ENCODE measurements at places on chromosomes 1 and 21.

GRCh38 chr1:180230416-180230790, 339 bp downstream of the LHX4 start:
- DNase-seq, result no peak

DNA sequence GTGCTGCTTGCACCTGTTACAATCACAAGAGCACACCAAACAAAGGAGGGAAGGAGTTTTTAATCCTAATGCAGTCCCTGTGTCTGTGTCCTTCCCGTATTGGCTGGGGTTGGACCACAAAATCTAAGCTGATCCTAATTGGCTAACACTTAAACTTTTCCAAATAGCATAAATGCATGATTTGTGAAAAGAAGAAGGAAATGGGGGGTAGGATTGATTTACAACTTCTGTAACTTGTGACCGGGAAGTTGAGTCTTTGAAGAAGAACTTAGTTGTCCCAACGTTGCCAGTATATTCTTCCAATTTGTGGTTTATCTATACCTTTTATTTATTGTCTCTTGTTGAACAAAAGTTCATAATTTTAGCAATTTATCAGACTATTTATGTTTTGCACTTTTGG, 11.8 kb upstream of the IPP start:
- no peak for DNase-seq

- no peak for DNase-seq
Measured at GRCh38 chr1:219092206-219092605, 81.5 kb upstream of the LYPLAL1 start.

DNA sequence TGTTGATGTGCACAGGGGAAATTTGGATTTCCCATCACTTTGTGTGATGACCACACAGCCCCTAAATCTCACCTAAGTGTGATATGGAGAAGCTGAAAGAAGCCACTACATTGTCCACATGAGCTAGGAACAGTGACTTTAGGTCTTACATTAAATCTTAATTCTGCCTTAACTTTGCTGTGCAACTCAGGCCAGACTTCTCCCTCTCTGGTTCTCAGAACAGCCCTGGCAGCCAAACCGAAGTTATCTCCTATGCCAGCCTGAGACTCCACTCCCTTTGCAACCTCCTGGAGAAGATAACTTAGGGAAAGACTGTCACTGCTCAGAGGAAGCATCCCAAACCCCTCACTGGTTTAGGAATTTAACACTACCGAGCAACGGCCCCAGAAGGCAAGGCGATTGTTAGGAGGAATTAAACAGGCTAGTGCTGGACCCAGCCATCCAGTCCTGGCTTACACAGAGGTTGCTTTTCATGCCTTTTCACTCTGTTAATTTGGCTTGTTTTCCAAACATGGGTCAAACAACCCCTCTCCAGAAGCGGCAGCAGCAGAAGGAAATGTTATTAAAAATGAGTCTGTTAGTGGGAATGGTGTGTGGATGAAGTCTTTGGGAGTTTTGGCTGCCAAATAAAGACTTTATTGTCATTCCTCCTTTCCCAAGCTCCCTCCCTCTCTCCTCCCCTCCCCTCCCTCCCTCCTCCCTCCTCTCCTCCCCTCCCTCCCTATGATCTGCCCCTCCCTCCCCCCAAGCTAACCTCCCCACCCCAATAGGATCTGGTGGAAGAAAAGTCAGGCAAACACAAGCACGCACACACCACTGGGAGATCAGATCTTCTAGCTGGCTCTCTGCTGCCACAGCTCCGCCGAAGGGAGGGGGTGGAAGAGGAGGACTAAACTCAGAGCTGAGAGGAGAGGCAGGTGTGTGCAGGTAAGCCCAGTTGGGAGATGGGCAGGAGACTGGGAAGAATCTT, at the start of gene PRELP:
Gene PRELP (plus strand): TSS at position 795 of the 970 bp plus-strand sequence. CDS start 7,379 bp downstream, outside the sequence.
- no peak for DNase-seq

DNA sequence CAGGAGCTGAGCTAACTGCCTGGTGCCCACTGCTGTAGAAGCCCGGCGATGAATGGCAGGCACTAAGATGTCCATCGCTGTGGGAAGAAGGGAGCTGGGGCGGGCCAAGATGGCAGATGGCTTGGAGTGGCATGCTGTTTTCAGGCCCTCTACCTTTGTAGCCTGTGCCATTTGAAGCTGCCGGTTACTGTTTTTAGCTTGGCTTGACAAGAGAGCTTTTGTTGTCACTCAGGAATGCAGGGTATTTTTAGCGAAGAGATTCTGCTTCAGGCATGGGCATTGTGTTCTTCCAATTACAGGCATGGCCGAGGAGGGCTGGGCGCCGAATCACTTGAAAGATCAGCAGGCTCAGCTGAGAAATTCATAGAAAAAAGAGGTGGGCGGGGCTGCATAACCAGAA, 348.7 kb downstream of the RPS6KC1 start:
- no peak for DNase-seq

DNA sequence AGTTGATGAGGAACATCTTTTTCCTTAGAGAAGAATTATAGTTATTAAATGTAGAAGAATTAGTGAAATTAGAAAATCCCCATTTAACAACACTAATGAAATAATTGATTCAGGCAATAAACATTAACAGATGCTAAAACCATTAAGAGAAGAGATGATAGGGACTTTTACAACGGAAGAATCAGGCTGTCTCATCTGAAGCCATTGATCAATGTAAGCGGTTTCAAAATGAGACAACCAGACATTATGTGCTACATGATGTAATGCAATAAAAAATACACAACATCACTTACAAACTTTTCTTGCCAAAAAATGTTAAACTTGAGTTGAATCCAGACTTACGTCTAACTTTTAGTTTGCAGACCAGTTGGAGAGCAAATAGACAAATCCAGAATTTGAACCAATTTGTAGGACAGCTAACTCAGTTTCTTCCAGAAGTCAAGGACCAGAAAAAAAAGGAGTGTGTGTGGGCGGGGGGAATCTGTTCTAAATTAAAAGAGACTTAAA, 165.4 kb upstream of the DPT start:
- no peak for DNase-seq

GRCh38 chr21:38796424-38796823, 9.3 kb upstream of the ETS2 start:
- DNase-seq, result no peak

DNA sequence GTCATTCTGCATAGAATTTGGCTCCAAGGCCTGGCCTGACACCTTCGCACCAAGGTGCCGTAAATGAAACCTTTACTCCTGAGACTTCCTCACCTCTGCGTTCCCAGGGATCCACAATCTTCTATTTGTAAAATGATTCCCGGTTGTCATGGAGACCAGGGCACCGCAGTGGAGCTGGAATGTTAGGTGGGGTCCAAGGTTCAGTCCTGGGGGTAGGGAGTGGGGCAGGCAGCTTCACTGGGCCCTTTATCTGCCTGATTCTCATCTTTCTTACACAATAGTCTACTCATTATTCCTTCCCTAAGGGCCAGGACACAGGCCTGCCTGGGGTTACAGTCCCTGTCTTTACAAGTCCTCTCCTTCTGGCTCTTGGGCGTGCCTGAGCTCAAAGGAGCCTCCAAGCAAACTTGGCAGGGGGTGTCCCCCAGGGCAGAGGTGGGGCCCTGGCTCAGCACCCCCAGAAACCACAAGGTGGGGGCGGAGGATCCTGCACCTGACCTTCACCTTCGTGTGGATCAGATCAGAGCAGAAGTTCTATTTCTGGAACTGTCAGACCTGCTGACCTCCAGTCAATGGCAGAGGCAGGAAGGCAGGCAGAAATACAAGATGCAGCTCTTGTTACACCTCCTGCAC, 51.1 kb downstream of the RIPK4 start:
- DNase-seq, result no peak

DNA sequence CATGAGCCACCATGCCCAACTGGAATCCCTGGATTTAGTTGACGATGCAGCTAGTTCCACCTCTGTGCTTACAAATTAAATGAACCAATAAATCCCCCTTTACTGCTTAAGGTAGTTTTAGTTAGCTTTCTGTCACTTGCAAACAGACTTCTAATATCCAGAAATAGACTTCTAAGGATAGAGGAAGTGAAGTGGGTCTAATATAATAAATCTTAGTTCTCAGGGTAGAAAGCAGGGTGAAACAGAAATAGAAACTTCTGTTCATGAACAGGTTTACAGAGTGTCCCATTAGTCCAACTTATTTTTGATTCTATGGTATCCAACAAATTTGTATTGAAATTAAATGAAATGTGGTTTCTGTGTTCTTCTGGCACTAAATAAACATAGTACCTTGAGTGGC, 20.1 kb downstream of the BCAS2 start:
- no peak for DNase-seq

DNA sequence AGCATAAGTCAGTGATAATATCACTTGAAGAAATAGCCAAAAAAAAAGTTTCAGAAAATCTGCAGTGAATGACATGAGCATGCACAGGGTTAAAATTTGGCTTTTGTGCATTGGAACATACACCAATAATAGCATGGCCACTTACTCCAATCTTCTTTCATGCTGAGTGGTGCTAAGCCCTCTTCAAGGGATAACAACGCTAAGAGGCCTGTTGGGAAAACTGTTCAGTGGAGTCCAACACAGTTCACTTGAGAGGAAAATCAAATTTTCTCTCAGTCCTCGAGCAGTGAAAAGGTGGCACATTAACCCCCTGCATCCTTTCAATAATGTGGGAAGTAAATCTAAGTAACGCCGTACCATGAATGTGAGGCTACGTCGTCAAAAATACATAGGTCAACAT, 264.7 kb downstream of the SPATA17 start:
- DNase-seq, result no peak

GRCh38 chr1:109659997-109660690, 4.2 kb downstream of the GSTM4 start:
- no peak for DNase-seq

- no peak for DNase-seq
Measured at GRCh38 chr1:52919051-52919722, 2.4 kb downstream of the ECHDC2 start.

GRCh38 chr1:24189528-24189927, 2.4 kb upstream of the IFNLR1 start:
- DNase-seq, result no peak

GRCh38 chr1:94093396-94093795, 27.6 kb downstream of the ABCA4 start:
- no peak for DNase-seq

DNA sequence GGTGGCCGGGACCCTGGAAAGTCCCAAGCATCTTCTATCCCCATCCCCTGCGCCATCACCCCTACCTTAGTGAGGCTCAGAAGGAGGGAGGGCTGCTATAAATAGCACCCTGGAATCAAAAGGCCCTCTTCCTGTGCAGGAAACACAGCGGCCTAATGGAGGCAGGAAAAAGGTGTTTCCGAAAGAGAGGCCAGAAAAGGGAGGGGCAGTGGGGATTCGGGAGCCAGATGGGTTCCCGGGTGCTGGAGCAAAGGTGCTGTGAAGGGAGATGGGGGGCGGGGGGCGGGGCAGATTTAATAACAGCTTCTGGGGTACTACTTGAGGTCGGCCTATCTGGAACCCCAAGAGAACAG, 16.6 kb downstream of the NAV1 start:
- DNase-seq, result no peak

DNA sequence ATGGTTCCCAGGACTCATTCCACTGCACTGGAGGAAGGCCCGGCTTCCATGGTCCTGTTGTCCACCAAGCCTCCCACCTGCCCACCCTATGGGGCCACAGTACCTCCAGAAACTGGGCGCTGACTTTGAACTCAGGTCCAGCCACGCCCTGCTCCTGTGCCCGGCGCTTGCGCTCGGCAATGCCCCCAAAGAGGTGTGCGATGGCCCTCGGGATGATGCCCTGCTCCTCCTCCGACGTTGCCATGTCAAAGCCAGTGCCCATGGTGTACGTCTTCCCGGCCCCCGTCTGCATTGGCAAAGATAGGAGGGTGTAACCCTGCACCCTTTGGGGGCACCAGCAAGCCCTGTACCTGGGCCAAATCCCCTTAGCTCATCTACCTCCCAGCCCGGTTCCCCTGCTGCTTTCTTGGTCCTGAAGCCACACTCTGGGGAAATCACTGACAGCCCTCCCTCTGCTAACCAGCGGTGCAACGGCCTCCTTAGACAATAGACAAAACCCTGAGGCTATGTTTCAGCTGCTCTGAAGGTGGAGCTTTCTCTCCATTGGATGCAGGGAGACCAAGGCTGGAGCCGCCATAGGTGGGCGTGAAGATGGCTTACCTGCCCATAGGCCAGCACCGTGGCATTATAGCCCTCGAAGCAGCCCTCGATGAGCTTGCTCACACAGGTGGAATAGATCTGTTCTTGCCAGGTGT, 14.7 kb downstream of the KIF21B start:
- DNase-seq, result no peak
